ENCODE measurements at places on chromosomes 2 and 18. TPM values are rescaled to one million over a fixed set of nuclear protein-coding genes. Genes with fewer than 3 reads are reported as not detected.

REG1B gene
- total RNA-seq: not detected

SLC20A1 gene
- total RNA-seq: 149 TPM

PDE11A gene
- total RNA-seq: 0.44 TPM

CIDEA gene
- total RNA-seq: not detected

FZD7 gene
- 7.3 TPM for total RNA-seq

TCF7L1 gene
- 10.5 TPM for total RNA-seq

ST8SIA5 gene
- total RNA-seq: not detected

ZNF236 gene
- 3.1 TPM for total RNA-seq

ELOA2 gene
- not detected for total RNA-seq

AOX1 gene
- 4.9 TPM for total RNA-seq

NEU2 gene
- not detected for total RNA-seq

KCMF1 gene
- 104 TPM for total RNA-seq

PLGLB1 gene
- not detected for total RNA-seq

STARD6 gene
- total RNA-seq: not detected

SKOR2 gene
- total RNA-seq: not detected

LYPD6B gene
- total RNA-seq: not detected

TSPYL6 gene
- not detected for total RNA-seq

AQP12A gene
- total RNA-seq: not detected

UGT1A4 gene
- not detected for total RNA-seq

GNLY gene
- total RNA-seq: not detected

DOK6 gene
- not detected for total RNA-seq

ASB1 gene
- 34.0 TPM for total RNA-seq

EMILIN1 gene
- total RNA-seq: 0.64 TPM

TLX2 gene
- 0.47 TPM for total RNA-seq

TBR1 gene
- total RNA-seq: not detected

PLB1 gene
- 1.8 TPM for total RNA-seq

ABCB11 gene
- 0.02 TPM for total RNA-seq

TUBA3E gene
- 0.78 TPM for total RNA-seq

MYCN gene
- total RNA-seq: not detected

DPP4 gene
- 0.79 TPM for total RNA-seq

SPC25 gene
- 20.1 TPM for total RNA-seq

SRD5A2 gene
- total RNA-seq: not detected

SYT4 gene
- not detected for total RNA-seq

TDRD15 gene
- not detected for total RNA-seq

AQP4 gene
- not detected for total RNA-seq

CYTIP gene
- not detected for total RNA-seq

IAH1 gene
- 101 TPM for total RNA-seq

MAP3K19 gene
- not detected for total RNA-seq

DNAH6 gene
- 0.44 TPM for total RNA-seq

ZFP36L2 gene
- total RNA-seq: 29.8 TPM

LRRTM4 gene
- not detected for total RNA-seq

ONECUT2 gene
- total RNA-seq: 0.32 TPM

GRB14 gene
- 4.6 TPM for total RNA-seq

SLC11A1 gene
- 0.20 TPM for total RNA-seq
